ENCODE measurements at places on chromosomes 1 and 21. TPM values are rescaled to one million over a fixed set of nuclear protein-coding genes. Genes with fewer than 3 reads are reported as not detected.
A peak's percentile ranks its signal among the peaks of the same experiment; 100 is the strongest.

Gene AIRE
- total RNA-seq: not detected

- peaks cover 30% of the 10 kb centered on the region for H3K4me1 ChIP-seq
- H3K36me3 ChIP-seq: no peaks in the 10 kb centered on the region
- H3K27me3 ChIP-seq: peaks cover 37% of the 10 kb centered on the region
These were observed at the start of gene SERINC2 for GRCh38 chr1:31412732-31413404. Gene SERINC2 (plus strand): TSS chr1:31413213. CDS start chr1:31413266, 53 bp downstream.

DNA sequence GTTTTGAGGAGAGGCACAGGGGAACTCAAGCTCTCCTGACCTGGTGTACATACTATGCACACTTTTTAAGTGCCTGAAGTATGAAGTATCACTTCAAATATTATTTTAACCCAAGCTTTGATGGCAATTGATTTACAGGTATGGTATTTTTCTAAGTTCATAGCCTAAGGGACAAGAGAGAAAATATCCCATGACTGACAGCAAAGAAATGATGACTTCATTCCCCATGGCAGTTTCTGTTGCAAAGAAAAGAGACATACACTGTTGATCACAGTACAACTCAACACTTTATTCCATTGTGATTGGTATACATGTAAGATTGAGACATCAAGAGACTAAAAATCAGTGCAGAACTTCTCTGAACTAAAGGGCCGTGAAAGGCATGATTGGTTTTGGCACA lies 41.8 kb upstream of the BCL10 start:
- no peak overlapping the region for H3K4me3 ChIP-seq
- DNase-seq: no peak
- H3K4me1 ChIP-seq: no peaks in the 10 kb centered on the region
- H3K36me3 ChIP-seq: no peaks in the 10 kb centered on the region
- no peak overlapping the region for H3K27ac ChIP-seq
- peaks cover 5% of the 10 kb centered on the region for H3K27me3 ChIP-seq

- H3K4me1 ChIP-seq: peaks cover 23% of the 10 kb centered on the region
- H3K27me3 ChIP-seq: peaks cover 82% of the 10 kb centered on the region
- DNase-seq: no peak
- peak overlapping the region; percentile 43 for H3K27ac ChIP-seq
- H3K36me3 ChIP-seq: no peaks in the 10 kb centered on the region
These were observed 2.2 kb downstream of the TBX15 start for GRCh38 chr1:118985640-118986554.

GRCh38 chr1:35001743-35002142 lies 16.6 kb upstream of the TMEM35B start:
- H3K27me3 ChIP-seq: no peaks in the 10 kb centered on the region
- H3K27ac ChIP-seq: no peak overlapping the region
- H3K4me3 ChIP-seq: no peak overlapping the region
- DNase-seq: no peak

GRCh38 chr1:226436855-226437491 lies 29.1 kb upstream of the PARP1 start:
- DNase-seq: no peak
- no peak overlapping the region for H3K27ac ChIP-seq
- no peaks in the 10 kb centered on the region for H3K36me3 ChIP-seq
- no peak overlapping the region for H3K4me3 ChIP-seq

DNA sequence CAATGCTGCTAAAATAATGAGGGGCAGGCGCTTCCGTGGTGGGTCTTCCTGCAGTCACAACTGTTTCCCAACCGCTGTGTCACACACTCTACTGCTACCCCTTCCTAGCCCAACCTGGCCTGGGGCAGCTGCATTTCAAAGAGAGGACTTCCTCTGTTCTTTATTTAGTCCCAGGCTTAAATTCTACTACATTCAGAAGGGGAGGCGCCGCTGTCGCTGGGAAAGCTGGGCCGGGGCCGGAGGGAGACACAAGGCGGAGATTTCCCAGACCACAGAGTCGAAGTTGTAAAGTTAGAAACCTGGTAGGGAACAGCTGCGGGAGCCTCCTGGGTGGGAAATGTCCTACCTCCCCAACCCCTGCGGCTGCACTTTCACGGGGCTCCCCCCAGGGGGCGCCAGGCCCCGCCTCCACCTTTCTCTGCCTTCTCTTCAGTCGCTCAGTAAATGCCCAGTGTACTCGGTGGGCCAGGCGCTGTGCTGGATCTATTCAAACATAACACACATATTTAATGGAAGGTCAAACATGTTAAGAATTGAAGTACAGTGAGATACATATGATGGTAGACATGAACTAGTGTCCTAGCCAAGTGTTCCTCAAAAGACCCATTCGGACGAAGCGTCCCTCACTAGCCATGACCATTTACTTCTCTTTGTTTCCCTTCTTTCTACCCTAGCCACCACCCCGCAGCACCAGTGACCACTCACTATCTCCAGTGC lies 23.1 kb downstream of the DYRK3 start:
- peaks cover 30% of the 10 kb centered on the region for H3K4me1 ChIP-seq
- DNase-seq: peak; percentile 92
- H3K27me3 ChIP-seq: no peaks in the 10 kb centered on the region

- peaks cover 22% of the 10 kb centered on the region for H3K36me3 ChIP-seq
- H3K4me1 ChIP-seq: peaks cover 53% of the 10 kb centered on the region
These were observed 1.9 kb downstream of the SORT1 start for GRCh38 chr1:109395602-109396512.

DNA sequence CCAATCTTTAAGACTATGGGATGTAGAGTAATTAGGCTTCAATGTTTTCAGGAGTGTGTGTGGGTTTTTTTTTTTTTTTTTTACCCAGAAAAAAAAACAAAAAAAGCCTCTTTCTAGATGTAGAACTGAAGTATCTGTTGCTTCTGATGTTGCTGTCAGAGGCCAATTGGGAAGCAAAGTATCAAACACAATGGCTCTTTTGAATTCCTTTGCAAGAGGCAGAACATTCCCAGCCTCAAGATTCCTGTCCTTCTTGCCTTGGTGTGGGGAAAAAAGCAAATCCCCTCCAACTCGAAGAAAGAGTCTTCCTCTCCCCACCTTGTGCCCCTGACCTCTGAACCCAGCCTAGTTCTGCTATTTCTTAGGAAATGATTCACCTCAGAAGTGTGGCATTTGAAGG lies 55.4 kb upstream of the LMO4 start:
- H3K36me3 ChIP-seq: no peaks in the 10 kb centered on the region
- no peak for DNase-seq
- H3K4me3 ChIP-seq: no peak overlapping the region

Measured in K562 (cell line).